CD4-positive, alpha-beta T cell treated with Interleukin-17A for 1 hour (primary cell): ENCODE measurements at places on chromosomes 2 and 18.

GRCh38 chr2:84257831-84258230 is 201.2 kb downstream of the SUCLG1 start:
- no peak for DNase-seq

DNA sequence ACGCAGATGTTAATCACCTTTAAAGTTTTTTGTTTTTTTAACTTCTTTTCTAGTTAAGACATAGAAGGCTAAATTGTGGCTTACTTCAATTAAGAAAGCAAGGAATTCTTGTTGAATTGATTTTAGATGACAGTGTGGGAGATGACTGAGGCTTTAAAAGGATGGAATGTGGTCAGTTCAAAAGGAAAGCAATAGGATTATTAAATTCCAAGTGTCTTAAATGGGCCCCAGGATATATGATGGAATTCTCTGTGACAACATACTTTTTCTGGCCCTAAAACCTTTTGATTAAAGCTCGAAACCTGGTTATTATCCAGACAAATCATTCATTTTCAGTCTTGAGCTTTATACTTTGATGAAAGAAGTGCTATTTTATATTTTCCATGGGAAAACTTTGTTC is 179.0 kb upstream of the TMEFF2 start:
- no peak for DNase-seq

- DNase-seq: no peak
Measured at GRCh38 chr18:55996717-55997116, 408.7 kb upstream of the TCF4 start.

DNA sequence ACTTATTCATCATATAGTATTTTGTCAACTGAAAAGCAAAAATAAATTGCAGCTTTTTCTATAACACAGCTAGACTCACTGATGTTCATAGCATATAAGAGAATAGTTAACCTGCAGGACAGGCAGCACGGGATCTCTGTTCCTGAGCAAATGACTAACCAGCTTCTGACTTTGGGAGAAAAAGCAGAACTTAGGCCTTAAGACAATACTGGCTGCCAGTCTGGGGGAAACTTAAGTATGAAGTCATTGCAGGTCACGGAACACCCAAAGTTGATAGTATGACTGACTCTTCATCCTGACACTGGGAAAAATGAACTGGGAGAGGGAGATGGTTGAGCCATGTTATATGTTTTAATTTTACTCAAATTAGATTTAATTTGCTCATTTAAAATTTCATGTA is 113.0 kb downstream of the DPP4 start:
- DNase-seq: no peak

GRCh38 chr2:196176142-196176738 is 4.9 kb upstream of the STK17B start:
- DNase-seq: peak; percentile 95

GRCh38 chr2:231992888-231993287 is 31.4 kb downstream of the DIS3L2 start:
- DNase-seq: no peak

DNA sequence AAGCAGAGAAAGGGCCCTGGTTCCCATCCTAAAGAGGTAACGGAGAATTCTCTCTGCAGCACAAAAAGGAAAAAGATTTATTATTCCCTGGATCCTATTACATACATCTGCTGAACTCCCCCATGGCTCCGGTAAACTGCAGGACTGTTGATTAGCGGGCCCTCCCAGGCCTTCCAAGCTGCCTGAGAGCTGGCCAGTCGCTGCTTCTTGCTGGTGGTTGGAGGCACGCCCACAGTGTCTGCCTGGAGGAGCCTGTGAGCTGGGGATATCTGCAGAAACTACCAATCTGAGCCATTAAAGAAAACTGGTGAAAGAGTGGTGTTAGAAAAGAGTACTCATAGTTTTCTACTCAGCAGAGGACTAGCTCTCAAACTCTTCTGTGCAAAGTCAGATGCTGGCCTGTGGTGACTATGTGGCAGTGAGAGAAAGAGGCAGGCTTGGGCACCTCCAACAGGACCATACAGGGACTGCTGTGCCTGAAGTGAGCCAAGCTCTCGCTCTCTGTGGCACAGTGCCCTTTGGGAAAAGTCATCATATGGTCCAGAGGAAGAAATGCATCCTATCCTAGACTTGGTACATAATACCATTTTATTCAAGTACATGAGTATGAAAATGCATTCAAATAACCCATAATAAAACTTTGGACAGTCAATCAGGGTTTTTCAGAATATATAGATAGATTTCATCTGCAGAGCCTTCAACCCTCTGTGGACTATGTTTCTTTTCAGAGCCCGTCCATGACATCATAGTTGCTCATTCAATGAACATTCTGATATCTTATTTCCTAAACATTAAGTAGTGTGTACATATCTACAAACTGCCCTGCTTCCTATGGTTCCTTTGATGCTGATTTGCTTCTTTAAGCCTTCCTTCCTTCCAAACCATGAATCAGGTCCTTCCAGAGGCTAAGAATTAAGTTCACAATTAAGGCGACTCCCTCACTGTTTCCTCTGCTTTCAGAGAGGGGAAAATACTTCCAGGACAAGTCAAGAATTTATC is 242.0 kb upstream of the LYPD1 start:
- no peak for DNase-seq

- no peak for DNase-seq
Measured at GRCh38 chr18:63972002-63972376, 2.1 kb downstream of the SERPINB8 start.

DNA sequence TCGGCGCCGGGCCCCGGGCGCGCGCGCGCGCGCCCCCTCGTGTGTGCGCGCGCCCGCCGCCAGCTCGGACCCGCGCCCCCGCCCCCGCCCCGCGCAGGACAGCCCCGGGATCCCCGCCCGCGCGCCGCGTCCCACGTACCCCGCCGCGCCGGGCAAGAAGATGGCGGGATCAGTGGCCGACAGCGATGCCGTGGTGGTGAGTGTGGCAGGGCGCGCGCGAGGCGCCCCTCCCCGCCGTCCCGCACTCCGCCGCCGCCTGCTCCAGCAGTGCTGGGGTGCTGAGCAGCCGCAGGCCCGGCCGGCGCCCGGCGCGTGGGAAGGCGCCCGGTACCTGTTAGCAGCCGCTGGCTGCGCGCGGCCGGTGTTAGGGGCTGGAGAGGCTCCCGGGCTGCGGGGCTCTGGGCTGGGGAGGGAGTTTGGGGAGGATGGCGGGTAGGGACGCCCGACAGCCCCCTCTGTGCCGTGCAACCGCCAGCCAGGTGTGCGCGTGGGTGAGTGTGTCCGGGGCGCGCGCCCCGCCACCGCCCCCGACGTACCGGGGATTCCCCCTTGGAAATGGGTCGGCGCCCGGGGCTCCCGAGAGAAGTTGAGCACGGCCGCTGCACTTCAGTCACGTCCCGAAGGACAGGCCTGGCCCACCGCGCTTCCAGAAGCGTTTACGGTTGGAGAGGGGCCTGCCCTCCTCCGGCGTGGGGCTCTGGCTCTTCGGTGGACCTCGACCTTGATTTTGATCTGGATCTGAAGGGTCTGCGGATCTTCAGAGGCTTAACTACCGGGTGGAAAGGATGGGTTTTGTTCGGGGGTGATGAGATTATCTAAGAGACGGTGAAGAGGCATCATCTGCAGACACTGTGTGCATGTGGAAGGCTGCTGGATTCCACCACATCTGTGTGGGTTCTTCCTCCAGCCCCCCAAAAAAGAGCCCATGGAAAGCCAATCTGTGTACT is 697 bp downstream of the LGALSL start:
- DNase-seq: peak; percentile 38

DNA sequence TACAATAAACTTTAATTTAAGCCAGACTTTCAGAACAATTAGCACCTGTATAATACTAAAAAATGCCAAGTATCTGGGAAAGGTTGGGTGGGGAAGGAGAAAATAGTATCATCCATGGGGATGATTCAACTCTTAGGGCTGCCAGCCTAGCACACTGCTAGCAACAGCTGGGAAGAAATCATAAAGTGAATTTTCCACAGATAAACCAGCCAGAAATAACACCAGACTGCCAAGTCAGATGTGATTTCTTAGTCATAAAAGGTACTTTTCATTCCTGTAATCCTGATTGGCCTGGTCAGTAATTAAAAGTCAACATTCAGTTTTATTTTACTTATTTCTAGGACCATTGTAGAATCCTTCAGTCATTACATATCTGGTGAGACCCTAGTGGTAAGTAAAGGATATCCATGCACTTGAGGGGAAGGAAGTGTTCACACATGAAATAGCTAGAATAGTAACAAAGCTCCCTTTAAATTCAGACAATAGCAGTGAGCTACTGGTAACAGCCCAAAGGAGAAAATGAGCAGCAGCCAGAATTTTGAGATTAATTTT is 59.4 kb downstream of the LIMS1 start:
- DNase-seq: no peak

- DNase-seq: peak; percentile 7
Measured at GRCh38 chr2:95700519-95700918, 108.7 kb downstream of the TRIM43 start.

- no peak for DNase-seq
Measured at GRCh38 chr18:74255131-74255616, 36.6 kb downstream of the CYB5A start.

DNA sequence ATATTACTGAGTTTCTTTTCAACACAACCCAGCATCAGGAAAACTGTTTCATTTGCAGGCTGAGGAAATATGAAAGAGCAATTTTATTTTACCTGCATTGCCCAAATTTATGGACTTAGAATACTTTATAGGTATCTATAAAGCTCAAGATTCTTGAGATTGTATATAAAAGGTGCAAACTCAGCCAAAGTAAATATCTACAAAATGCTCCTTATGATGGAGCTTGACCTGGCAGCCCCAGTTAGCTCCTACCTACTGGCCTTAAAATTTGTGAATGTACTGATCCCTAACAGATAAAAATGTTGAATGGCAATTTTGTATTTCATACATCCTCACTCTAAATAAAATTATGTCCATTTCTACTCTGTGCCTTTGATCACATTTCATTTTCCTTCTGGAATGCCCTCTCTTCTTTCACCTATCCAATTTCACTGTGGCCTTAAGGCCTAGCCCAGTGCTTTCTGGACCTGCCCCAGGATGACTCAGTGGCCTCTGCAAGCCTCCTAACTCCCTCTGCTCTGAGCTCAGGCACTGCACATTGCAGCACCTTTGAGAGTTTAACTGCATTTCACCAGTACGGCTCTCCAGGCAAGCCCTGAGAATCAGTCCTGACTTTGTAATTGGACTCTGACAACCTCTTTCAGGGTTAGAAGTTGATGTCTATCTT is 125.9 kb downstream of the ANTXR1 start:
- no peak for DNase-seq

- DNase-seq: no peak
Measured at GRCh38 chr2:112253261-112253815, 1.5 kb downstream of the ZC3H8 start.

DNA sequence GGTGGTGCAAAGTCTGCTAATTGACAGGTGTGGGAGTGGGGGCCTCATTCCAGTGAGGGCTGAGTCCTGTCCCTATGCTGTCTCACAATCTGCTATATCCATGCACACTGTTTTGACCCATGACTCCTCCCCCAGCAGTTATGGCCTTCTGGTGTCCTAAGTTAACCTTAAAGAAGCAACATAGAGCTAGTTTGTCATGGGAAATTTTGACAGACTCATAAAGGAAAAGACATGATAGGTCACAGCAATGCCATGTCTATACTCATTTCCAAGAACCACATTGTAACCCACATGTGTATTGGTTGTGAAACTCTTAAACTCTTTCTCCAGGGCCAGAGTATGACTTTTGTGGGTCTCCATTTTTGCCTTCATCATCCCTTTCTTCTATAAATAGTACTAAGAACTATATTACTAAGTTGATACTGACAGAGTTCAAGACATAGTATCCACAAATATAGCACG is 78.2 kb upstream of the SLC1A4 start:
- no peak for DNase-seq

DNA sequence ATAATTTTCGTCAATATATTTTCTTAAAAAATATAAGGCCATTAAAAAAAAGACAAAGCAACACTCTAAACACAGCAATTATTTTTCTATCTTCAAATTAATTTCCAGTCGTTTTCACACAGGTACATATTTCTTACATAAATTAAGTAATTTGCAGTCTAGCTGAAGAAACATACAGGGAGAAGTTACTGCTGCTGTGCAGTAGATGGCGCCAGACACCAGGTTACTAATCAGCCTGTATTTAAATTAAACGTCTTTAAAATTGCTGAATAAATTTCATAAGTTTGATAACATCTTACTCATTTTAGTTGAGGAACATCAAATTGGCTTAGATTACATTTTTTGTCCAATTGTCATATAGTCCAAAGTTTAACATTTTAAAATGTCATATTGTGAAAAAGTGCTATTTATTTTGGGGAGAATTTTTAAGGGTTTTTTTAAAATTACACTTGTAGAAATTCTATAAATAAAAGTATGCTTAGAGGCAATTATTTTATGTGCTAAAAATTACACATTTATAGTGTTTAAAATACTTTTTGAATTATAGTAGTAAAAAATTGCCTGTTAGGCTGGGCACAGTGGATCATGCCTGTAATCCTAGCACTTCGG is 88.4 kb downstream of the PMAIP1 start:
- peak; percentile 56 for DNase-seq

GRCh38 chr2:47892338-47892730 is 14.0 kb downstream of the FBXO11 start:
- DNase-seq: no peak

DNA sequence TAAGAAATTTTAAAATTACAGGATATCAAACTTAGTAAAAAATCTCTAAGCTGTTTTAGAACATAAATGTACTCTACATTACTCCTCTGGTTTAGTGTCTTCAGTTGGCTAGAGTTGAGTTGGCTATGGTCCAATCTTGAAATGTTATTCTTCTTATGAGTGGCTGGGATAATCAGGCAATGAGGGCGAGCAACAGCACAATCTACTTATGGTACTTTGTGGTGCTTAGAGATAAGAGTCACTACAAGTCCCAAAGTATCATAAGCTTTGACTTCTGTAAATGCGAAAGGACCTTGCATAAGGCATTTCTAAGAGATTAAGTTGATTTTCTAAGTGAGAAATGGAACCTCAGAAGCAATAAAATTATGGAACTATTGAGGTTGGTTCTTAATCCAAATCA is 361.7 kb downstream of the GPD2 start:
- DNase-seq: no peak

DNA sequence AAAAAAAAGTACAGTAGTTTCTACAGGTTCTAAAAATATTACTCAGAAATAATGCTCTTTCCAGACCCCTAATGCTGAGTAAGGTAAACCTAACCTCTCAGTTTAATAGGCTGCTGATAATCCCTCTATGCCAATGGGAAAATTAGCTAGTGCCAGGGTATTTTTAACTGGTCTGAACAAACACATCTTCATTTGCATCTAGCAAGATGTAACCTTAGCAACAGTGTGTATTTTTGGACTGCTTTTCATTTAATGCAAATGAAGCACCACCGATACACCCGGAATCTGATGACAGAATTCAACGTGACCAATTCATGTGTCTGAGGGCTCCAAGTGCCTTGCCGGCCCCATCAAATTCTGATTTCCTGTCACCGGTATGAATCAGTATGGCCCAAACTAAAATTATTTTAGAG is 47.4 kb upstream of the CYRIA start:
- DNase-seq: no peak

DNA sequence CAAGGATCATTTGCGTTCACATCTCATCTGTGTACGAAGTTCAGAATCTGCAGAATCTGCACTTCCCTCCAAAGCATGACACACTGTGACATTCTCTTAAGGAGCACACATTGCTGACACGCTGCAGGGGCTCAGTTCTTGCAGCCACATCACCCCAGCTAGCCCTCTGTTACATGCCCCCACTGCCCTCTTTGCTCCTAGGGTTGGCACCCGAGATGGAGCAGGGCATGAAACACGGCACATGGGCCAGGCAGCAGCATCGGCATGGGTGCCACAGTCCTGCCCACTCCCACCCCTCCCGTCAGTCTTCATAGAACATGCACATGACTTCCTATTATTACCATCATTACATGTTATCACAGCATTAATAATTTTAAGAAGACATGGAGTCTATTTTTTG is 76.4 kb downstream of the COL6A3 start:
- DNase-seq: no peak

GRCh38 chr2:160432633-160433032 is 61.0 kb downstream of the RBMS1 start:
- no peak for DNase-seq
